ENCODE measurements at places on chromosomes 3 and 15.
A peak's percentile ranks its signal among the peaks of the same experiment; 100 is the strongest.

- no peak for DNase-seq
Observed at GRCh38 chr3:185645596-185646381, 59.7 kb downstream of the SENP2 start.

- no peak for DNase-seq
Observed at GRCh38 chr15:73704869-73705645, 20.9 kb downstream of the CD276 start.

- DNase-seq = no peak
Observed at GRCh38 chr15:66720206-66721010, 18.4 kb downstream of the SMAD6 start.

DNA sequence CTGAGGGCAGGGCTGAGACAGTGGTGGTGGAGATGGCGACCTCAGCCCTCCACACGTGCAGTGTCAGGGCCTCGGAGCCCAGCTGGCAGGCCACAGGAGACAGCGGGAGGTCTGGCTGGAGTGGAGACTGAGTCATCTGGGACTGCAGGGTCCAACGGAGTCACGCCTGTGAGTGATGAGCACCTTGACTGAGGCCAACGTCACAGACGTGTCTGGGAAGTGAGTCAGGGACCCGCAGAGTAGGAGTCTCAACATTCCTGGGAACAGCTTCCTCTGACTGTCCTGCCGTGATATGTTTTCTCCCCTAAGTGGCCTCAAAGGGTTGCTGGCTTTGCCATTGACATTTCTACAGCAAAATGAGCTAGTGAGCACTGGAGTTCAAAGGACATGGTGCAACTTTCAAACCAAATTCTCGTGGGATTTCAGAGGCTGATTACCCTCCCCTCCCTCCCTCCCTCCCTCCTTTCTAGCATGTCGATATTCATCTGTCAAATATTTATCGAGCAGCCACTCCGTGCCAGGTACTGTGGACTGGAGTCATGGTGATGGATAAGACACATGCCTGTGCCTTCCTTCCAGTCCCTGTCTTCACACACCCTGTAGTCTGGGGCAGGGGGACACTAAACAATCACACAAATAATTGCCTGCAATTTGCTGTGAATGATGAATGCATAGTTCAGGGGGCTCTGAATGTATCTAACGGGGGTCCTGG, 53.3 kb upstream of the AMOTL2 start:
- DNase-seq = no peak

GRCh38 chr3:73192036-73192738, 130.7 kb downstream of the EBLN2 start:
- DNase-seq = no peak

DNA sequence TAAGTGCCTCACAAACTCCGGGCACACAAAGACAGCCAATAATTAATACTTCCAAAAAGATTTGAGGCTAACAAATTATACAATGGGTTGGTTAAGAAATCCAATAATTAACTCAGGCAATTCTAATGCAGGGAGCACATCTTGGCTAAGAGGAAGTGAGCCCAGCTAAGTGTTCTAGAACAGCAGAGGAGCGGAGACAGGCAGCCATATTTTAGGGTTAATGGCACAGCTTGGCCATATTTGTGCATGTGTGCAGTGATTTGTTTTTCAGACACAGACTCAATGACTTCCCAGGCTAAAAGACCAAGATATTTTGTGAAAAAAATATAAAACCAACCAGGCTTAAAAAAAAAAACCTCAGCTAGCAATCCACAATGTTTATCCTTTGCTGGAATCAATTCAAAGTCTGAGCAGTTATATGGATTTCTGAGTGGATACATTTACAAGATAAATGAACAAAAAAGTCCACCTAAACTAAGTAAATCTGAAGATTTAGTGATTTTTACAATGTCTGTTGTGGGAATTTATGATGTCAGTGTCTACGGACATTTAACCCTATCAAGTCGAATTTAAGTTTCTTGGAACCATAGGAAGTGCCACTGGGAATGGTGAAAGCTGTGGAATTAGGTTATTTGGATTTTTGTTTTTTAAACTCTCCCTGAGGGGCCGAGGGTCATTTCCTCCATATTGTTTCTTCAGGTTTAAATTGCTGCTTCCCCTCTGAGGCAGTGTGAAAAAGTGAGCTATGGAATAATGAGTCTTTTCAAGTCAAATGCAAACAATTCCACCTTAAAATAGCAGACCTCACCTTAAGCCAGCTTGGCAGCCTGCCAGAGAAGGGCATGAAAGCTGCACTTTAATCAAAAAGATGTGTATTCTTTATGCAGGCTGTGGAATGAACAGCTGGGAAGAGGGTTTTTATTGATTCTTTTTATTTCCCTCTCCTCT, 413.7 kb upstream of the TBL1XR1 start:
- no peak for DNase-seq

- DNase-seq = no peak
Observed at GRCh38 chr3:31705736-31706135, 173.0 kb downstream of the STT3B start.

- DNase-seq = no peak
Observed at GRCh38 chr3:19029837-19030521, 118.3 kb upstream of the KCNH8 start.

DNA sequence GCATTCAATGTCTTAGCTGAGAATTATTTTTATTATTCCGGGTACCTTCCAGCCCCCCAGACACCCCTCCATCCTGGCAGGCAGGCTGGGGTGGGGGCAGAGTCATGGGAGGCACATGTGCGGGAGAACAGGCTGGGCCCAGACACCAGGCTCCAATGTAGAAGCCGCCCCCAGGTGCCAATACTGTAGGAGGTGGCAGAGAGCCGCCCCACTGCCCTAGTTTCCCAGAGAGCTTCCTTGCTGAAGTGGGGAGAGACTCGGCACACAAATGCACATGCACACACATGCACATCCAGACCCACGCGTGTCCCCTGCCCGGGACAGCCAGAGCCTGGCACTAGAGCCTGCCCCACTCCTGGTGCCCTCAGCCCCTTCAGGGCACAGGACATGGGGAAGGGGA, 98.4 kb upstream of the LINGO1 start:
- no peak for DNase-seq

DNA sequence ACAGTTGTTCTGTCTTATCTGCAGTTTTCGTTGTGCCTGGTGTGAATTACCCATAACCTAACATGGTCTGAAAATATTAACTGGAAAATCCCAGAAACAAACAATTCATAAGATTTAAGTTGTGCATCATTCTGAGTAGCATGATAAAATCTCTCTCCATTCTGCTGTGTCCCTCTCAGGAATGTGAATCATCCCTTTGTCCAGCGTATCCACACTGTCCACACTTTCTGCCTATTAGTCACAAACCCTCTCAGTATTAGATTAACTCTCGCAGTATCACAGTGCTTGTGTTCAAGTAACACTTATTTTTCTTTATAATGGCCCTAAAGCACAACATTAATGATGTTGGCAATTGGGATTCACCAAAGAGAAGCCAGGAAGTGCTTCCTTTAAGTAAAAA, 203.2 kb downstream of the CGGBP1 start:
- DNase-seq = no peak

DNA sequence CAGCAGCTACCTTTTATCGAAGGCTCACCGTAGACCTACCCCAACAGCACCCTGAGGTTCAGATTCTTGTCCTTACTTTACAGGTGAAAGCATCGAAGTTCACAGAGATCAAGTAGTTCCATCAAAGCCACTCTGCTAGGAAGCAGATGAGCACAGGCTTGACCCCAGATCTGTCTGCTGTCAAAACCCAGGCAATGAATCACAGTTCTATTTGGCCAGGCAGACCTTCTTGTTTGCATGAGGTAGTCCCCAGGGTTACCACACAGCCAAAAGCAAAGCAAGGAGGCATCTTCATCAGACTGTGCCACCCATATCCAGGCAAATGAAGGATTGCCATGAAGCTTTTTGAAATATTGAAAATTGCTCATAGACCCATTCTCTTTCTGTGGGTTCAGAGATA, 33.0 kb downstream of the HES1 start:
- DNase-seq = no peak

DNA sequence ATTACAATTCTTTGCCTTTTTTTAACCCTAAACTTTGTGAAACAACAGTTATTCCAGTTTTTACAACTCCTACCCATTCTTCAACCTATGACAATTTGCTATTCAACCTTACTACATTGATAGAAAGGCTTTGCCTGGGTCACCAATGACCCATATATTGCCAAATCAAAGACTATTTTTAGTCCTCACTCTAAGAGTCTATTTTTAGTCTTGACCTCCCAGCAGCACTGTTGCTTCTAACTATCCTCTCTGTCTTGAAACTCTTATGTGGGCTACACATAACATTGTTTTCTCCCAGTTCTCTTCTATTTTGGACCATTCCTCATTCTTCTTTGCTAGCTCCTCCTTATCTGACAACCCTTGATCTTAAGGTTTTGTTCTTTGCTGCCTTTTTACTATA, 71.4 kb downstream of the C3orf80 start:
- no peak for DNase-seq

DNA sequence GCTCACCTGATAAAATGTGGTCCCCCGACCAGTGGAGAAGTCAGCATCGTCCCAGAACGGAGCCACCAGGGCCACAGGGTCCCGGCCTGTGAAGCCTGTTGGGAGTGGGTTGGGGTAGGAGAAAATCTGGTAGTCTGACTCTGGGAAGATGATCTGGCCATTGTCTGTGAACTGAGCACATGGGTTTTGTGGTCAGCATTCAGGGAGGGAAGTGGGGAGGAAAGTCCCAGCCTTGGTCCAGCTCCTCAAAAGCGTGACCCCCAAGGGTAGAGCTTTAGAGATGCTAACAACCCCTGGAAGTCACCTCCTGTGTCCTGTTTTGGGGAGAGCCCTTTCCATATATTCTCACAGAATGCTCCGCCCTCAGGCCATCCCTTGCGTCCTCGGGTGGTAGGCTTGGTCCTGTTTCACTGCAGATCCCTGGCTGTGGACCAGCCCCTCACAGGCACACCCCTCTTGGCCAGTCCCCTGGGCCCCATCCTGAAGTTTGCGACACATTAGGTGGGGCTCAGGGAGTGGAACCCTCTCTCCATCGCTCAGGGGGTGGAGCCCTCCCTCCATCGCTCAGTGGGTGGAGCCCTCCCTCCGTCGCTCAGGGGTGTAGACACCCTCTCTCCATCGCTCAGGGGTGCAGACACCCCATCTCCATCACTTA, 40.0 kb downstream of the MUC4 start:
- no peak for DNase-seq

DNA sequence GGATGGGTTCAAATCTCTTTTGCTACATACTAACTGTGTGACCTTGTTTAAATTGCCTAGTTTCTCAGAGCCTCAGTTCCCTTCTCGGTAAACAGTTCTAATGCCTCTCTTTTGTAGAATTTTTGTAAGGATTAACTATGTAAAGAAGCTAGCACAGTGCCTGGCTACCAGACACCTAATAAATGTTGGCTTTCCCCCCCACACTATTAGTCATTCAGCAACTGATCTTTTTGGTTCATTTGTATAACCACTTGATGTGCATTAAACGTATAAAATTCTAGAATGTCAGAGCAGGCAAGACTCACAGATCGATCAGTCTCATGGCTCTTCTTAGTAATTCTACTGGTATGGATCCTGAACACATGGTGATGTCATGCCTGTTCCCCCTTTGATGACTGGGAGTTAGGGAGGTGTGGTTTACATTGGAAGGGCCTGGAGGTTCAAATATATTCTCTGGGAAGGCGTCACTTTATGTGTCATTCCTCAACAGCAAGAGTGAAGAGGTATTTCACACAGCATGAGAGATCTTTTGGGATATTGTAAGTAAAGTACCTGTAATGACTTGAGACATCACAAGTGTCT, 6.5 kb downstream of the TAGLN3 start:
- no peak for DNase-seq

DNA sequence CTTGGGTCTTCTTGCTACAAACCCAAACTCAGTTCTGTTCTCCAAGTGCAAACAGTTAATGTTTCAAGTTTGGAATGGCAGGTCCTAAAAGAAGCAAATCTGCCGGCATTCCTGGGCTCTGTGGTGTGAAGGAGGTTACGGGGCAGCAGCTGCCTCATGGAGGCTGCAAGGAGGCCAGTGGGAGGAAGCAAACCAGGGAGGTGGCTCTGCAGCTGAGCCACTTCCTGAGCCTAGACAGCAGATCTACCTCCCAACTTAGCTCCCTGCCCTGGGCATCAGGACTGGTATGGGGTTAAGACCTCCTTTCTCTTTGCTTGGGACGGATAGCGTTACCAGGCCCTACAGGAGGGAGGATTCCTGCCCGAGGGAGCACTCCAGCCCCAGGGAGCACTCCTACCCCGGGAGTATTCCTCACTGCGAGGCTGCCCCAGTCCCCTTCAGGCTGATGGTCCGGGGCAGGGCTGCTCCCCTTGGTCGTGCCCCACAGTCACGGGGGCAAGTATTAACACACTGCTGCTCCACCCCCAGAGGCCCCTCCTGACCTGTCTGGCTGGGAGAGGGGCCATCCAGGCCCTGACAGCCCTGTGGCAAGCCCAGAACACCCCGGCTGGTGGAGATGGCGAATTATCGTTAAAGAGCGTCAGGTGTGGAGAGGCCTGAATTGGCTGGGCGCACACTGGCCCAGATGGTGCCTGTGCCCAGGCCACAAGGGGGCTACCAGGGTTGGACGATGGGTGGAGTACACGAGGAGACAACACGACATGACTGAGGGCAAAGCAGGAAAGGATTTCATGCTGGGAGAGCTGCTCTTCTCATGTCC, 129.9 kb downstream of the ATP10A start:
- DNase-seq = no peak

- no peak for DNase-seq
Observed at GRCh38 chr15:70242951-70243685, 145.4 kb upstream of the TLE3 start.

DNA sequence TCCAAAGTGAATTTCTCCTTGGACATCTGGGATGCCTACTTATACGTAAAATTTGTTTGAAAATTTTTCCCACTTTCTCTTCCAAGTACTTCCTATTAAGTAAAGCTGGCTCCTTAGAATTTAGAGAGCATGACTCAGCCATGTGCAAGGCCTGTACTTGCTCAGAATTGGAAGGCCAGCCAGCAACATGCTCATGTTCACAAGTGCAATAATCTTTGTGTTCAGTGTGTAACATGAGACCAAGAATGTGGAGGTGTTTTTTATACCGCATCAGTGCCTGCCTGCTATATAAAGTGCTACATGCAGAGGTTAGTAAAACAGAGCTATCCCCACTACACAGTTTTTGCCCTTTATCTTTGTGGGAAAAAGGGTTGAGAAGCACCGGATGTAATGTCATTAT, 151.9 kb upstream of the FEZF2 start:
- no peak for DNase-seq

DNA sequence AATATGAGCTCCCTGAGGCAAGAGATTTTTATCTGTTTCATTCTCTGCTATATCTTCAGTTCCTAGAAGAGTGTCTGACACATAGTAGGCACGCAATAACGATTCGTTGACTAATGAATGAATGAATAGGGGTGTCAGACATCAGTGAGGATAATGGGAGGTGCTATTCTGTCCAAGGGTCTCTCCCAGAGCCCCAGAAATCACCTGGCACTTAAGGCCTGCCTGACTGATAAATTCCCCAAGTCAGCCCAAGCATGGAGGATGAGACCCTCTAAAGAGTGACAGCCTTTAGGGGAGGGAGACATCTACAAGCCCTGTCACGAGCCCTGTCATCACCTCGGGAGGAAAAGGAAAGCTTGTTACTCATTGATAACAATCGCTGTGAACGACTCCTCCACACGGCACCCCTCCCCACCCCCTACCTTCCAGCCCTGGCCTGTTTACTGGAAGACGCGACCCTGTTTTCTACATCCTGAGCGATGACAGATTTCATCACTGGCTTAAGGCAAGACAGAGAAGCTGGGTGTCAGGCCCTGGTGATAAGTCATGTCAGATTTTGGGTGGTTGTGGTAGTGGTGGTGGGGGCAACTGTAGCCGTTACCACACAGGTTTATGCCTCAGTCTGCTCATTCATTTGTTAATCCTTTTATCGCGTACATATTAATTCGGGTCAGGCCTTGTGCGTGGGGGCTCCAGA, 23.1 kb downstream of the BHLHE40 start:
- DNase-seq = peak; percentile 32

GRCh38 chr3:45667569-45667934, 21.6 kb upstream of the SACM1L start:
- DNase-seq = no peak
